ENCODE measurements at places on chromosomes 12 and 14.

- no peak for DNase-seq
Measured at GRCh38 chr12:114924946-114925475, 241.0 kb upstream of the TBX3 start.

DNA sequence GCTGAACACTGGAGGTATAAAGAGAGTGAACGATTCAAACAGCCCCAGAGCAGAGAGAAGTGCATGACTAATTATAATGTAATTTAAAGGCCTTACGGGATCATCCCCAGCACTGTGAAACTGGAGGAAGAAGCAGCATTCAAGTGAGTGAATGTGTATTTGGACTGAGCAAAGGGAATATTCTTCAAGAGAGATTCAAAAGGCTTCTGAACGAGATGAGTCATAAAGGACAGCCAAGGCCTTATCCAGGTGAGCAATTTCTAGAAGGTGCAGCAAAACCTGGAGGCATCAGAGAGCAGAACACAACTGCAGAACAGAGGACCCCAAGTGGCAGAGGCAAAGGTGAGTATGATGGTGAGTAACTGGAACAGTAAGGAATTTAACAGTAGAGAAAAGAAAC is 127.2 kb downstream of the BCAT1 start:
- DNase-seq, result no peak

DNA sequence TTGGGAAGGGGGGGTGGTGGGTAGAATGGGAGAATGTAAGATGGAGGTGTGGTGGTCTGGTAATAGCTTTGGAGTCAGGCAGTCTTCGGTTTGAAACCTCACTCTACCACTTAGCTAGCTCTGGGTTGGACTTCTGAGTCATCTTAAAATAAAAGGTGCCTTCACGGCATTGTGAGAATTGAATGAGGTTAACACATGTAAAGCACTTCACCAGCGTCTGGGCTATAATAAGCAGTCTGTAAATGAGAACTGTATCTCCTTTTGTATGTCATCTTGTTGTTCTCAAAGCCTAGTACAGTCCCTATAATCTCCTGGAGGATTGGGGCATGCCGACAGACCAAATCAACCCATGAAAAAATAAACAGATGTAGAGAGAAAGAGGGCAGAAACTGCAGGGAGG is 11.2 kb downstream of the C2CD5 start:
- no peak for DNase-seq

DNA sequence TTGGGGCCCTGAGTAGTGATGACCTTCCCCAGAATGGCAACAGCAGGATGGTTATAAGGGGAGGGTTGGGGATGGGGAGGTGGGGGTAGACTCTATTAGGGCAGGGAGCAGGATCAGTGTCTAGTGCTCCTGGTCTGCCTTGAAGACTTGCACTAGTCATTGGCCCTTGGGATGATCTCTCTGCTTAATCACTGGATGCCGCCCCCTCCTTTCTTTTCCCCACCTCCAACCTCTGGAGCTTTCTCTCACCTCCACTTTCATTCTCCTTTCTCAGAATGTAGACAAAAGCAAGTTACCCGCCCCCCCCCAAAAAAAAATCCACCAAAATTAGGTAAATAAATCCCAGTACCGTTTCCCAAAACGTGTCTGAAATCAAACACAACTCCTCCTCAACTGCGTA is 2.8 kb upstream of the KCNK10 start:
- no peak for DNase-seq

DNA sequence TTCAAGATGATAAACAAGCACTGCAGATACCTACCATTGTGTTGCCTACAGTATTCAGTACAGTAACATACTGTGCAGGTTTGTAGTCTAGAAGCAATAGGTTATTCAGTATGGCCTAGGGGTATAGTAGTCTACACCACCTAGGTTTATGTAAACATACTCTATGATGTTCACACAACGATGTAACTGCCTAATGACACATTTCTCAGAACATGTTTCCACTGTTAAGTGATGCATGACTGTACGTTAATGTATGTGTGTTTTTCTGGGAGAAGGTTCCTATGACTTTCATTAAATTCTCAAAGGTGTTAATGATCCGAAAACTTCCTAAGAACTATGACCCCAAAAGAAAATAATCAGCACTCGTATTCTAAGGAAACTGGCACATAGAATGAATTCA is 20.9 kb upstream of the CALM1 start:
- DNase-seq, result no peak
